Activated CD8-positive, alpha-beta memory T cell treated with anti-CD3 and anti-CD28 coated beads for 48 hours (primary cell): ENCODE measurements at places on chromosomes 2 and 18.

GRCh38 chr2:163859951-163860350 lies 124.1 kb upstream of the FIGN start:
- no peak for DNase-seq

- no peak for DNase-seq
These were observed 104.3 kb upstream of the ST6GAL2 start for GRCh38 chr2:106990297-106990696.

DNA sequence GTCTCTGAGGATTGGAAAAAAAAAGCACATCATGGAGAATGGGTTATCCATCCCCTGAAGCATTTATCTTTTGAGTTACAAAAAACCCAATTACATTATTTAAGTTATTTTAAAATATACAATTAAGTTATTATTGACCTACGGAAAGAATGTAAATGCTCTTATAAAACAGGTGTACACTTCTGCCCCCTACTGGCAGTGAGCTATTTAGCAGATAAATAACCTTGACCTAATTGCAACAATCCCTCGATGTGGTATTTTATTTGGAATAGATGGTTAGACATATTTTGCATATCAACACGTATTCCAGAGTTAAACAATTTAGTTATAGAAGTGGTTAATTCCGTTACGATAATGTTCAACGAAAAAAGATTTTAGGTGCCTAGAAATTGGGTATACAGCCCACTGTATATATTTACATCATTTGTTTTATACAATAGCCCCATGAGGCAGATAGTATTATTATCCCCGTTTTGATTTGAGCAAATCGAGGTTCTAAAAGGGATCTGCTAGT lies 9.1 kb upstream of the DAW1 start:
- no peak for DNase-seq

- DNase-seq: no peak
These were observed 137.6 kb downstream of the COPS8 start for GRCh38 chr2:237223201-237223861.

DNA sequence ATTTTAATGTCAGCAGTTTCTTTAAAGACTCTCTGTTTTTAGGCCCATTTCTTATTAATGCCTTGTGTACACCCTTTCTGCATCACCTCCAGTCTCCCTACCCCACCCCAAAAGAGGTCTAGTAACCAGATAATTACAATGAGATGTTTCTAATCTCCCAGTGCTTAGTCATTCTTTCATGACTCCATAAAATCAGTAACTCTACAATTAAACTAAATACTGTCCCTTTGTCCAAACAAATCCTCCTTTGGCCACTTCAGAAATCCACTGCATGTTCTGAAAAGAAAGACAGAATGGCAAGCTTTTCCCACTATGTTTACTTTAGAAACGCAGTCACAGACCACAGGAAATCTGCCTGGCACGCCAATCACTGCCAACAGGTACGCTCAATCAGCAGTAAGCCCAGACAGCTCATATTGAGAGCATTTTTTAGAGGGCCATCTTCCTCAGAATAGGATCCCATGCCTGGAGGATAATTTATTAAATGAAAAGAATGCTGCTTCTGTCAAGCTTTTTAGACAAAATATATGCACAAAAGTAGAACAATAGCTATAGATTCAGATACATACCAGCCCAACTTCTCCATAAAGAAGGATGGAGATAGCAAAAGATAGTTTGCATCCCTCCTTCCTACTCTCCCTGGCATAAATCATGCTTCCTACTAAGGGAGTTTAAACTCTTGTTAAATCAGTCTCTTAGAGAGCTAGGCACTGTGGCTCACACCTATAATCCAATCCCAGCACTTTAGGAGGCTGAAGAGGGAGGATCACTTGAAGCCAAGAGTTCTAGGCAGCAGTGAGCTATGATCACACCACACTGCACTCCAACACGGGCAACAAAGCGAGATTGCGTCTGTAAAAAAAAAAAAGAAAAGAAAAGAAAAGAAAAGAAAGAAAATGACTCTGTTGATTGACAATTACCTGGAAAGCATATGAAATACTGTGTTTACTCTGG lies 14.6 kb downstream of the CLASP1 start:
- DNase-seq: no peak

DNA sequence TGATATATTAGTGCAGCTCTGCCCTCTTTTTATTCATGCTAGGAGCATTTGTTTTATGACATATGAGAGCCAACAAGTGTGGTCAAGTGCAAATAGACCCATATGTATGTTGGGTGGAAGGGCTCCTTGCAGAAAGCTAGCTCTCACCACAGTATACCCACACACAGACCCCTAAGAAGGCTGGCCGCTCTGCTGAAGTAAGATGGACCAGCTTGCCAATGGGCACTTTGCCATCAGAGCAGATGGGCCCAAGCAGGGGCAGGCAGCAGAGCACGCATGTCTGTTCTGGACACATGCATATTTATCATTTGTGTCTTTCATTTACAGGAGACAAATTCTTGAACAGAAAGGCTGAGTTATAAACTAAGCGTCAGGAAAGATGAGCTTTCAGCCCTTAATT lies 187.5 kb upstream of the DTNA start:
- DNase-seq: no peak

GRCh38 chr2:55269645-55269990 lies 587 bp upstream of the MTIF2 start:
- DNase-seq: no peak

- no peak for DNase-seq
These were observed 903.7 kb downstream of the TDRD15 start for GRCh38 chr2:22027345-22028005.

- DNase-seq: no peak
These were observed 53.1 kb upstream of the ATP5MC3 start for GRCh38 chr2:175234650-175235049.

DNA sequence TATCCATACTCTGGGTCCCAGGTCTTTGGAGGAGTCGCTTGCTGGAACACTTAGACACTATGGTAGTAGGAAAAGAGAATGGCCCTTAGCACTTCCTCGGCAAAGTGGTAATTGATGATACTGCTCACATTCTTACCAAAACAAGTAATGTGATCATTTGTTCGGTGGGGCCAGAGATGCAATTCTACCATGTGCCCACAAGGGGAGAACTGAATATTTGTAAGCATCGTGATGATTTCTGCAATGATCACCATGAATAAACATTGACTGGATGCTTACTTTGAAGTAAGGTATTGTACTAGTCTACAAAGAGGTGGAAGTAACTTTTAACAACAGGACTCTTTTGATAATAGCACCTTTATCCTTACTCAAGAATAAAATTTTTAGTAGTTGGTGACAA lies 109.7 kb downstream of the CD8B2 start:
- DNase-seq: no peak
